ENCODE measurements at places on chromosomes 11 and 22.

- DNase-seq = no peak
Measured at GRCh38 chr22:30351226-30351625, 5.5 kb downstream of the SF3A1 start.

GRCh38 chr11:124716591-124716990, 23.2 kb upstream of the NRGN start:
- DNase-seq = no peak

GRCh38 chr11:38593649-38594048, 1995.6 kb upstream of the RAG2 start:
- no peak for DNase-seq

- peak; percentile 85 for DNase-seq
Measured at GRCh38 chr22:44080936-44081861, 57.1 kb downstream of the PARVB start.

GRCh38 chr11:43837879-43838278, 42.8 kb upstream of the ALKBH3 start:
- DNase-seq = no peak

- no peak for DNase-seq
Measured at GRCh38 chr22:35703861-35704584, 13.6 kb upstream of the APOL5 start.

DNA sequence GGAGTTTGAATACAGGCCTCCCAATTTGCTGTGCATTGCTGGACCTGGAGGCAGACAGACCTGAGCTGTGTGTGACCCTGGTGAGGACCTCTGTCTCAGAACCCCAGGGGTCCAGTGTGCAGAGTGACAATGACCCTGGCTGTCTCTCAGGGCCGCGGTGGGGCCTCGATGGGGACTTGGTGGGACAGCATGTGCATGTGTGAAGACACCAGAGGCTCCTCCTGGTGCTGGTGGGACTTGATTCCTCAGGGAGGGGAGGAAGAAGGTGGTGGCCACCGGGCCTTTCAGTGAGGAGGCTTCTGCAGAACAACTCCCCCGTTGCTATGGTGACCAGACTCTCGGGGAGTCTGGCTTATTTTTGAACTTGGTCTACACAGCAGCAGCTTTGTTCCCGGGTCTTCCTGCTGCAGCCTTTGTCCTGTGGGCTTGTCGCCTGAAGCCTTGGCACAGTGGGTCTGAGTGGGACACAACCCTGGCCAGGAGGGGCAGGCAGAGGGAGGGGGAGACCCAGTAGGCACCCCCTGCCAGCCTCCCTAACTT, 35.3 kb downstream of the MCM5 start:
- no peak for DNase-seq

GRCh38 chr11:18720091-18720807, 5.7 kb downstream of the IGSF22 start:
- no peak for DNase-seq

DNA sequence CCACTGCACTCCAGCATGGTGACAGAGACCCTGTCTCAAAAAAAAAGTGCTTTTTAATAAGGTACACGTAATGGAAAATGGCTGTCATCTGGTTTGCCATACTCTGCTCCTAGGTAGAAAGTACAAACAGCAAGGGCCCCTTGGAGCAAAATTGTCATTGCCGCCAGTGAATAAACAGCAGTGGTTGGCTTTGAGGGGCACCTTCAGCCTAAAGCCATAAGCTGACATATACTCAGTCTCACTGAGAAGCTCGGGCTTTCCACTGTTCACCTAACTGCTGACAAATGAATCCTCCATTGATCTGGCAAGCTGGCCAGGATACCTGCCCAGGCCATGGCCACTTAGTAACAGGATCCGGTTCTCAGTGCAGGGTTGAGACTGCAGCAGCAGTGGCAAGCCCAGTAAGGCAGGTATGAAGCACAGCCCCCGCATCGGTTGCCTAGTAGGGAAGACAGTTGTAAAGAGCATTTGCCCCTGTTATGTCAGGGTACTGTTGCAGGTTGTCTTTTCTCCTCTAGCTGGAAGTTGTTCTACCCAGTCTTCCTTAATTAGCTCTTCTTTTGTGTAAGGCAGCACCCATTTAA, 38.8 kb downstream of the MARK2 start:
- DNase-seq = no peak

DNA sequence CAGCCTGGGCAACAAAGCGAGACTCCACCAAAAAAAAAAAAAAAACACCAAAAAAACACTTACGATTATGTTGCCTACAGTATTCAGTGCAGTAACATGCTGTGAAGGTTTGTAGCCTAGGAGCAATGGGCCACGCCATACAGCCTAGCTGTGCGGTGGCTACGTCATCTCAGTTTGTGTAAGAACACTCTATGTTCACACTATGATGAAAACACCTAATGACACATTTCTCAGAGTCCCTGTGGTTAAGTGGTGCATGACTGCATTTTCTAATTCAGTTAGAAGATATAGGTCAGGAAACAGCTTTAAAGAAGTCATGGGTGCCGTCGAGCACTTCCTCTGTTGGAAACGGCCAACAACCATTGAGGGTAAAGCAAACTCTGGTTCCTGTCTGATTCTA, 75.7 kb upstream of the ANO1 start:
- DNase-seq = no peak

- no peak for DNase-seq
Measured at GRCh38 chr22:36349726-36350125, 38.0 kb downstream of the MYH9 start.

DNA sequence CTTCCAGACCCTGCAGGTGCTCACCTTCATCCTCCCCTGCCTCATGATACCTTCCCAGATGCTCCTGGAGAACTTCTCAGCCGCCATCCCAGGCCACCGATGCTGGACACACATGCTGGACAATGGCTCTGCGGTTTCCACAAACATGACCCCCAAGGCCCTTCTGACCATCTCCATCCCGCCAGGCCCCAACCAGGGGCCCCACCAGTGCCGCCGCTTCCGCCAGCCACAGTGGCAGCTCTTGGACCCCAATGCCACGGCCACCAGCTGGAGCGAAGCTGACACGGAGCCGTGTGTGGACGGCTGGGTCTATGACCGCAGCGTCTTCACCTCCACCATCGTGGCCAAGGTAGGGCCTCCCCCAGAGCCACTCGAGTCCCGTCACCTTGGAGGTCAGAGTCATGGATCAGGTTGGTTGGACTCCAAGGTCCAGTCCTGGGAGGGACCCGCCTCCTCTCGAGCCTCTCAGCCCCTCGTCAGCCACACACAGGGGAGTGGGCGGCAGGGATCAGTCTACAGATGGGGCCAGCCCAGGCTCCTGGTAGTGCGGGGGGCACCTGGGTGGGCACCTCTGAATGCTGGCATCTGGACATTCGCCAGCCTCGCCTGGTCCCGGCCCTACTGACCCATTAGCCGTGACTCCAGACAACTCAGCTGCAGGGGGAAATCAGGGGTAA, 34.8 kb upstream of the SLC22A12 start:
- DNase-seq = no peak

GRCh38 chr11:35714882-35715627, 52.5 kb downstream of the TRIM44 start:
- no peak for DNase-seq

GRCh38 chr22:39478441-39478850, 21.6 kb downstream of the MGAT3 start:
- no peak for DNase-seq

GRCh38 chr22:46055181-46055875, 78.4 kb upstream of the WNT7B start:
- no peak for DNase-seq

DNA sequence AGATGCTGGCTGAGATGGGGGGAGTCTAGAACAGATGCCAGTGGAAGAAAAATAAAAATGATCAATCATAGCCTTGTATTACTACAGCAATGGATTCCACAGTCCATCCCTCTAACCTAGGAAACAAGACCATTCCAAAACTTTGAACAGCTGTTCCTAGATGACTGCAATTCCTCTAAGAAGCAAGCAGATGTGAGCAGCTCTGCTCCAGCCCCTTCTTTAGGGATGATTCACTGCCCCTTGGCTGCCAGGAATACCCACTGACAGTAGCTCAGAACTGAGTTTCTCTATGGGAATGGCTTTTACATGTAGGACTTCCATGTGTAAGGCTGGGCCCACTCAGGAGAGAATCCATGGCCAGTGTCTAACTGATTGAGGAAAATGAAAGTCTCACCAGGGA, 943.9 kb downstream of the OPCML start:
- DNase-seq = no peak

- no peak for DNase-seq
Measured at GRCh38 chr11:26011474-26011873, 320.5 kb upstream of the ANO3 start.

DNA sequence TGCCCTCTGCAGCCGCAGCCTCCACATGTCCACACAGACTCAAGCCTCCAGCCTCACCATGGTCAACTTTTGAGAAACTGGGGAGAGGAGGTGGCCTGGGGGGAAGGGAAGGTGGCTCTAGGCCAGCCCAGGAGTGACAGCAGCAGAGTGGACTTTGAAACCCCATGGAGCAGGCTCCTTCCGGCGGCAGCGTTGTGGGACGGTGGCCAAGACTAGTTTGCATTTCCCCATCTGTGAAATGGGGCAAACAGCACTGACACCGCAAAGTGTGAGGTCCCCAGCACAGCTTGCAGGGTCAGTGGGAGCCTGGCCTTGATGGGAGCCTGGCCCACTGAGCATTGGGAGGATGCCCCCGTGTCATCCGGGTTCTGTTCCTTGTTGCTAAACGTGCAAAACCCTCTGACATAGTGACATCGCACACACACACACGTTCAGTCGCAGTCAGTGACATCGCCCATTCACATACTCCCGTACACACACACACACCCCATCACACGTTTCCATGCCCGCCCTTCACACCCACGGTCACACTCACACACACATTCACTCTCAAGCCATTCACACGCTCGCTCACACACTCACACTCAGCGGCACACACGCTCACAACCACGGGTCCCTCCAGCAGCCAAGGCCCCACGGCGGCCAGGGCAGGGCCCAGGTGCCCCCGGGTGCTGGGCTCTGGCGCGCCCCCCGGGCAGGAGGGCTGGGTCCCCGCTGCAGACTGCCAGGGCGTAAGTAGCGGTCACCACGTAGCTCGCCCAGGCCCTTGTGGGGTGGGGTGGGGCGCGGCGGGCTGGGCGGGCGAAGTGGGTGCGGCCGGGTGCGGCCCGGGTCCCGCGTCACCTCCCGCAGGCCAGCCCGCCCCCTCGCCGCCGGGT, 585 bp downstream of the CYB5R3 start:
- peak; percentile 63 for DNase-seq

- no peak for DNase-seq
Measured at GRCh38 chr22:43850529-43850928, 11.8 kb downstream of the SULT4A1 start.

DNA sequence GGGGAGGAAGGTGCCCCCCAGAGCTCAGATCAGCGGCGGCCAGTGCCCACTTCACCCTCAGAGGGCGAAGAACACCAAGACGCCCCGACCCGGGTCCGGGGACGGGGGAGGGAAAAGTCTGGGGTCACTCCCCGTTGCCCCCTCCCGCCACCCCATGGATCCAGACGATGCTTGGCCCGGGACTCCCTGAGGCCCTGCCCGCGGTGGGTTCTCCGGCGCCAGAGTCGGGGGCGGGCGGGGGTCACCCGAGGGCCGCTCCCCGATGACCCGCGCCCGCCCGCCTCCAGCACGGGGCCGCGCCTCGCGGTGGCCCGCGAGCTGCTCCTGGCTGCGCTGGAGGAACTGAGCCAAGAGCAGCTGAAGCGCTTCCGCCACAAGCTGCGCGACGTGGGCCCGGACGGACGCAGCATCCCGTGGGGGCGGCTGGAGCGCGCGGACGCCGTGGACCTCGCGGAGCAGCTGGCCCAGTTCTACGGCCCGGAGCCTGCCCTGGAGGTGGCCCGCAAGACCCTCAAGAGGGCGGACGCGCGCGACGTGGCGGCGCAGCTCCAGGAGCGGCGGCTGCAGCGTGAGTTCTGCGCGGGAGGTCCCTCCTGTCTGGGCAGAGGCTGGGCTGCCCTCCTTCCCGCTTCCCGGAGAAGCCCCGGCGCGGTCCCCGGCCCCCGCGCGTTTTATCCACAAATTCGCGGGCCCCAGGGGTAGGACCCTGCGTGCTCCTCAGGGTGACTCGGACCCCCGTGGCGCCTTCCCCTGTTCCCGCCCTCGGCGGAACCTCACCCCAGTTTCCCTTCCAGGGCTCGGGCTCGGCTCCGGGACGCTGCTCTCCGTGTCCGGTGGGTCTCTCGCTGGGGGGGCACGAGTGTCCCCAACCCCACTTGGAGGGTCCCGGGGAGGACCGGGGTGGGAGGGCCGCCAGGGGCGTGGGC, 1.1 kb downstream of the NLRP6 start:
- peak; percentile 27 for DNase-seq

DNA sequence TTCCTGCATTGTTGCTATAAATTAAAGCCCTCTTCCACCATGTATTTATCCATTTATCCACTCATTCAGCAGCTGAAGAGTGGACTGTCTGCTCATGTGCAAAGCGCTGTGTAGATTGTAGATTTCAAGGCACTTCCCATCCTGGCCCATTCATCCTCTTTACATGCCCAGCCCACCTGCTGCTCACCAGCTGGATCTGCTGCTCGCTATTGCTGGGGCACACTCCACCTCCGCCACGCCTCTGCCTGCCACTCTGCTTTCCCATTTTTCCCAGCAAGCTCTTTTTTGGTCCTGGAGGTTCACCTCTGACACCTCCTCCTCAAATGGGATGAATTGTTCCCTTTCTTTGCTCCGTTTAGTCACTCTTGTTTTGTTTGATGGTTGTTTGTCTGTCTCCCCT, 48.3 kb downstream of the CEP164 start:
- DNase-seq = no peak

DNA sequence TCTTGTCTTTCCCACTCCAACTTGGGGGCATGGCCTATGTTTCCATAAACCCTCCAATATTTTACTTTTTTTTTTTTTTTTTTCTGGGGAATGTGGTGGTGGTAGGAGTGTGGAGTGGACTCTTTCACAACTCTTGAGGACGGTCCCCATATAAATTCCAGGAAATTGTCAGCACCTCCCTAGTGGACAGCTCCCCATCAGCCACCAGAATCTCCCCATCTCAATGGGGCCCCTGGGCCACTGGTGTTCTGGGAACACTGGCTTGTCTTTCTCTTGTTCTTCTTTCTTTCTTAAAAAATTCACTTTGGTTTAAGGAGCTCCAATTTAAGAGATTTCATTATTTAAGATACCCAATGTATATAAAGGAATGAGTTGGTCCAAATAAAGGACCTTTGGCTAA, 74.1 kb downstream of the ADM start:
- no peak for DNase-seq

- DNase-seq = peak; percentile 29
Measured at GRCh38 chr11:110356762-110357671, 60.6 kb upstream of the RDX start.

DNA sequence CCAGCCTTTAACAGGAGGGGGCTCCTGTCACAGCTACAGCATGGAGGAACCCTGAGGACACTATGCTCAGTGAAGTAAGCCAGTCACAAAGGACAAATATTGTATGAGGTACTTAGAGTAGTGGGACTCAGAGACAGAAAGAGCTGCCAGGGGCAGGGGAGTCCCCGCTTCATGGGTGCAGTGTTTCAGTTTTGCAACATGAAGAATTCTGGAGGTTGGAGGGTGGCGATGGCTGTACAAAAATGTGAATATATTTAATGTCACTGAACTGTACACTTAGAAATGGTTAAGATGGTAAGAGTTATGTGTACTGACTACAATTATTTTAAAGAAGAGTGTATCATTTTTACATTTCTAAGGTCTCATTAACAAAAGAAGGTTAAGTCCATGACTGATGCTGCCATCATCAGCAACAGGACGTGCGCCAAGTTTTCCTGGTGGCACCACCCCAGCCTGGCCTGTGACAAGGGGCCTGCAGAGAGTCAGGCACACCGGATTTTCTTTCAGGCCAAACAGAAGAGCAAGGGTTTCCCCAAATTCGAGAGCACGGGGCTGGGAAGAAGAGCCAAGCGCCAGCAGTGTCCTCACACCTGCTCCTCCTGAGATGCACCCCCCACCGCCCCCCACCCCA, 22.1 kb downstream of the YPEL1 start:
- no peak for DNase-seq

- DNase-seq = no peak
Measured at GRCh38 chr22:36368359-36368983, 19.3 kb downstream of the MYH9 start.
